Esophagus muscularis mucosa (tissue), 4 donors: ENCODE measurements at places on chromosomes 1 and 21. TPM values are rescaled to one million over a fixed set of nuclear protein-coding genes. Genes with fewer than 3 reads are reported as not detected.

Gene SLC26A9
- not detected for total RNA-seq

Gene HSD3B2
- not detected for total RNA-seq

- peak; percentile 96 for DNase-seq
Observed at GRCh38 chr1:71080739-71081696, at the start of gene ZRANB2. Gene ZRANB2, minus strand, starts transcription at chr1:71081035. Its CDS starts 40 bp downstream, at chr1:71080995.

Gene FCRL6
- not detected for total RNA-seq

GRCh38 chr1:33048426-33048825, 11.7 kb upstream of the AK2 start:
- DNase-seq = no peak

Gene GAS5
- 375 TPM for total RNA-seq

Gene OR2M3
- not detected for total RNA-seq

DNA sequence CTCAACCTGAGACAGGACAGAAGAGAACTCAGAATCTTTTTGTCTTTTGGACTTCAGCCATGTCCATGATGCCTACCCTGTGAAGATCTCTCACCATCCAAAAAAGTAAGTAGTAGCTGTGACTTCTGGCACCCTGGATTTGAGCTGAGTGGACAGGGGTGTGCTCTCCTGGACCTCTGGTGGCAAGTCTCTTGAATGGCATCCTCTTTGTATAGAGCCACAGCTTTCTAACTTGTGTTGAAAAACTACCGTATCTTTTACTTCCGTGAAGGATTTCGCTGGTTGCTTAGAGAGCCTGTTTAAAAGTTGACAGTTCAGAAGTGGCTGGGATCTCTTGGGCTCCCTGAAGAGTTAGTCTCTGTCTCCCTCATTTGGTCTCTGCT, 1.8 kb downstream of the MFN2 start:
- no peak for DNase-seq

DNA sequence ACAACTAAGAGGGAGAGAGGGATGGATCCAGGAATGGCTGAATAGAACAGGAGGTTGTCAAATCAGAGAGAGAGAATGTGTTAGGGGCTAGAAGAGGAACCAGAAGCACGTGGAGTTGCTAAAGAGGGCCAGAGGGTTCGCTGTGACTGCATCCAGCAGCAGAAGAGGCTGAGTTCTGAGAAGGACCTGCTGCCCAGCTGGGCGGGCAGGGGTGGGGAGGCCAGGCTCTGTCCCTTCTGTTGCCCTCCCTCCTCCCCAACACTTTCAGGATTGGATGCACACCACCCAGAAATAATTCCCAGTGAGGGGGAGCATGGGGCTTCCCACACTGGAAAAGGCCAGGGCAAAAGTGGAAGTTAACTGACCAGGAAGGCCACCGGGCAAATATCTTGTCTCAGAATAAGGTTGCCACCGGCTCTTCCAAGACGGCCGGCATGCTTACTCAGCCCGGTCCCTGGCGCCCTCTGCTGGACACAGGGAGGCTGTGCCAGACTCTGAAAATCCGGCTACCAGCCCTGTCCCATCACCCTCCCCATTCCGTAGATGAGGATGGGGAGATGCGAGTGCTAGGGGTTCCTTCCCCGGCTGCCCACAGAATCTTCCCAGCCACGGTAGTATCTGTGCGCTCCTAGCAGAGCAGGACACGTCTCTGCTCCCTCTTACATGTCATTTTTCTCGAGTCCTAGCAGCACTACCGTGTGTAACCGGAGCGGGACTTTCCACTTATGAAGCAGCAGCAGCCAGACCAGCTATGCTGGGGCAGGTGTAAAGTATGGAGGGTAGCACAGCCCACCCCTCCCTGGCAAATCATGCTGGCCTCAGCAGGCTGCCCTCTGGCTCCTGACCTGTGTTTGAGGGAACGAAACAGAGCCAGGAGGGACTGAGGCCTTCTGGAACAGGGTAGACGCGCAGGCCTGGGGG, 46.8 kb upstream of the A3GALT2 start:
- no peak for DNase-seq

- no peak for DNase-seq
Observed at GRCh38 chr1:227068883-227069282, 128.8 kb downstream of the COQ8A start.

DNA sequence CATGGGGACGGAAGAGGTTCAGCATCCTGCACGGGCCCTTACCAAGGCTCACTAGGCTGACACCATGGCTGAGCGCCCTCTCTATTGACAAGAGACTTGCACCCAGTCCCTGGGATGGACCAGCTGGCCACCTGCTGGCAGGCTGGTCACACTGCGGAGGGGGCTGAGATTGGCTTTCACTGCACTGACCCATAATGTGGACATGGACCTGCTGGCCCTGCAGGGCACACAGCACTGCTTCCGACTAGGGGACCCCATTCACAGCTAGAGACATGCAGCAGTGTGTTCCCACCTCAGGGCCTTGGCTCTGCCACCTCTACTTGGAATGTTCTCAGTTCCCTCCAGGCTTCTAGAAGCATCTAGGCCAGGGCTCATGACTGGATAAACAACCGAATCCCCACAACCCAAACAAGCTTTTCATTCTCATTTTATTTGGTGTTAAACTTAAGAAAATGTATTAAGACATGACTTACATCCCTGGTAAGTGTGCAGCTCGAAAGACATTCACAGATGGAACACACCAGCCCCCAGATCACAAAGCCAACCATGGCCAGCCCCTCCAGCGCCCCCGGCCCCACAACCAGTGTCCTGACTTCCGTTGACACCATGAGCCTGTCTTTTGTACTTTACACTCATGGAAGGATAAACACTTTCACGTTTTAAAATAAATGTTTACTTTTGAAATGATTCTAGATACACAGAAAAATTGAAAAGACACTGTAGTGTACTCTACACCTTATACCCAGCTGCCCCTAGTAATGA, 9.3 kb upstream of the SRARP start:
- no peak for DNase-seq

Gene MTARC1
- 4.6 TPM for total RNA-seq

Gene TMEM269
- total RNA-seq = 0.06 TPM

Gene FCER1G
- total RNA-seq = 50.2 TPM

Gene PTGER3
- 34.8 TPM for total RNA-seq

DNA sequence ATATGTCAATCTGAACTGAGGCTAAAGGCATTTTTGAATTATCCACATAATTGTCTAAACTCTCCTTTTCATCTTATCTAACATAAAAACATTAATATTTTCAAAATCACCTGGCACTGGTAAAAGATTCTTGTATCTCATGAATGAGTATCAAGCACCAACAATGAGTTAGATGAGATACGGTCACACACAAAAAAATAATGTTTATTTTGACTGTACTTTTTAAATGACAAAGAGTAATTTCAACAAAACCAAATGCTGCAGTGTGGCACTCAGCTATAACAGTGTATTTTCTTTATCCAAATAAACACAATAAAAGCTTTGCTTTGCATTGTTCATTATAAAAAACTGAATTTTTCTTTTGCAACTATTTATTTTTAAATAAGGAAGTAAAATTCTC, 59.5 kb downstream of the EIF4G3 start:
- DNase-seq = no peak

DNA sequence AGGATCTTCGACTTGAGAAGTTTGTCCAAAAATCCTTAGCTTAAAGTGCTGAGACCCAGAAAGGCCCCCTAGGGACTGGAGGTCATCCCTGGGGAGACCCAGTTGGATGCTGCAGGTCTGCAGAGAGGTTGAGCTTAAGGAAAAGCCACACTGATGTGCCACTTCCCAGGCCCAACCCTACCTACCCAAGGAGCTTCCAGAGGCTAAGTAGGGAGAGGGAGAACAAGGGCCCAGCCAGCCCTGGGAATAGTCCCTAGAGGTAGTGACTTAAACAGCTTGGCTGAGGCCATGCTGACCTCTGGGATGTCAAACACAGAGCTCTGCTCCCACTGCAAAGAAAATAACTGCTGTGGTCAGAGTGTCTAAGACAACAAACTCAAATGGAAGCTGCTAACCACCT, 693.7 kb downstream of the MATN1 start:
- peak; percentile 88 for DNase-seq

DNA sequence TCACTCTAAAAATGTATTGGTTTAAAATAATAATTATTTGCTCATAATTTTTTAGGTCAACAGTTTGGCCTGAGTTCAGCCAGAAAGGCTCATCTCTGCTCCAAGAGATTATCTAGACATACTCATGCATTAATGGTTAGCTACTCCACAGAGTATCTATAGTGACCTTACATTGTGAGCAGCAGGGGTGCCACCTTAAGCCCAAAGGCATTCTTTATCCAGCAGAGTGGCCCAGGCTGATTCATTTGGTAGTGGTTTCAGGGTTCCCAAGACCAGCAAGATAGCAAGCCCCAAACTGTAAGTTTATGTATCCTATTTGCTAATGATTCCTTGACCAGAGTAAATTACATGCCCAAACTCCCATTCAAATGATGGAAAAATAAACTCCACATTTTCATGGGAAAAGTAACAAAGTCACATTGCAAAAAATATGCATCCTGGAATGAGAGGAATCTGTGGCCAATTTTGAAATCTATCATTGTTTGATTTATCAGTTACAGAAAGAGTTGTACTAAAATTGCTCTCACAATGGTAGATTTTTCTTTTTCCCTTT, 182.6 kb upstream of the KCNK2 start:
- DNase-seq = no peak

Gene EFNA1
- 11.2 TPM for total RNA-seq

Gene C1orf105
- total RNA-seq = not detected

Gene FCRL4
- not detected for total RNA-seq

Gene SIM2
- 0.42 TPM for total RNA-seq

DNA sequence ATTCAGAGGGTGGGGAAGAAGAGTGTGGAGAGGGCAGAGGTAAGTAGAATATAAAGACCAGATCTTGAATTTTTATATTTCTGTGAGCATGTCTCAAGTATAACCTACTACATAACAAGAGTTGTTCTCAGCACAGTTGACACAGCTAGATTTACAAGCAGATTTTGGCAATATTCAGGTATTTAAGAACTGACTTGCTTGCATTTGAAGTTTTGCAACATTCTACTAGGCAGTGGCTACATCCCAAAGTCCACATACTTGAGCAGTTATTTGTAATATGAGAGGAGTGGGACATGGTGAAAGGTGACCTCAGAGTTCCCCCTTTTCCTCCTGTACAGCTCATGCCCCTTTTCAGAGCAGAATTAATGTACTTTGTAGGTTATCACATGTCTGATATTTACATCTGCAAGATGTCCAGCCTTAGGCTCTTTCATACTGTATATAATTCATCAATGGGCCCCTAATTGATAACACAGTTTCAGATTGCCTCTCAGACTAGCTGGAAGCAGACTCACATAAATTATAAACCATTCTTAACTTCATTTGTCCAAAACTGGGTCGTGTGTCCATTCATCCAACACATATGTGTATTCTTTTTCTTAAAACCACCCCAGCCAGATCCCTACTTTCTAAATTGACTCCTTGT, 136.7 kb upstream of the RAVER2 start:
- no peak for DNase-seq

Gene COL8A2
- total RNA-seq = 26.6 TPM

GRCh38 chr1:66532798-66533783, 862 bp upstream of the SGIP1 start:
- DNase-seq = no peak

Gene GJA8
- total RNA-seq = not detected

Gene CNN3
- total RNA-seq = 268 TPM

Gene SMCP
- total RNA-seq = not detected

Gene HES3
- not detected for total RNA-seq

Gene TGFBR3
- 190 TPM for total RNA-seq

Gene GPR37L1
- total RNA-seq = 0.69 TPM

GRCh38 chr1:41802532-41803501, 115.9 kb downstream of the HIVEP3 start:
- no peak for DNase-seq

Gene TPM3
- 75.6 TPM for total RNA-seq

- no peak for DNase-seq
Observed at GRCh38 chr1:227364657-227365056, 46.4 kb upstream of the CDC42BPA start.

- DNase-seq = no peak
Observed at GRCh38 chr1:35047188-35047858, 15.6 kb upstream of the ZMYM6 start.

GRCh38 chr1:201356236-201356635, 21.2 kb downstream of the TNNT2 start:
- DNase-seq = no peak

GRCh38 chr1:25017436-25018109, 87.5 kb upstream of the RUNX3 start:
- DNase-seq = no peak

Gene ASCL5
- not detected for total RNA-seq

Gene SMIM1
- 10.5 TPM for total RNA-seq

GRCh38 chr1:235601104-235601503, 48.5 kb downstream of the GNG4 start:
- no peak for DNase-seq

DNA sequence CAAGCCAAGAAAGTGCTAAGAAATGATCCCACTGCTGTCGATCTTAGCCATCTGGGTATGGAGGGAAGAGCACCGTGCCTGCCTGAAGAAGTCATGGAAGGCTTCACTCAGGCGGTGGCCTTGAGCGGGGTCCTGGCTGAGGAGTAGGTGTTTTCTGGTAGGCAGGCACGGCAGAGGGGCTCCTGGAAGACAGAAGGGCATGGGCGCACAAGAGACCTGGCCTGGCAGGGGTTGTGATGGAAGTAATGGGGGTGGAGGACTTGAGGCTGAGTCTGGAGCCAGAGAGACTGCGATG, 185.1 kb downstream of the KAZN start:
- DNase-seq = no peak

DNA sequence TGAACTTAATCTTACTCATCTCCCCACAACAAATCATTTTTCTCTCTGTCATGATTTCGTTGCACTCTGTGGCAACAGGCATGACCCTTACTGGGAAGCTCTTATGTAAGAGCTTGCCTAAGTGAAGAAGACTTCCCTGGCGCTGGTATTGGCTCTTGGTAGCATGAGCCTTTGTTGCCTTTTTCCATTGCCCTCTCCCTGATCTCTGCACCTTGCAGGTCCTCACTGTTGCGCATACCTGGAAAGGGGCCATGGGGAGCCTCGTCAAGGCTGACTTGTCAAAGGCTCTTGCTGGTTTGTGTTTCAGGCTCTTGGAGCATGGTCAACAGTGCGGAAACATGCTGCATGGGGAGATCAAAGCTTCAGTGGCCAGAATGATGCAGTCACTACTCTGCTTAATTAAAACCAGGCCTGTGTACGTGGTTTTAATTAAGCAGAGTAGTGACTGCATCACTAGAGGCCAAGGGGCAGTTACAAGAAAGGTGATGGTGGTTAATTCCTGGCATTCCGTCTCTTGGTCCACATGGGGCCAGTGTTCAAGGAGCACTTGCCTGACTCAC, 141.3 kb downstream of the SPATA46 start:
- DNase-seq = no peak

- no peak for DNase-seq
Observed at GRCh38 chr1:179310291-179310690, 16.7 kb downstream of the SOAT1 start.

GRCh38 chr21:36105327-36105842, 29.5 kb upstream of the CBR3 start:
- DNase-seq = no peak

DNA sequence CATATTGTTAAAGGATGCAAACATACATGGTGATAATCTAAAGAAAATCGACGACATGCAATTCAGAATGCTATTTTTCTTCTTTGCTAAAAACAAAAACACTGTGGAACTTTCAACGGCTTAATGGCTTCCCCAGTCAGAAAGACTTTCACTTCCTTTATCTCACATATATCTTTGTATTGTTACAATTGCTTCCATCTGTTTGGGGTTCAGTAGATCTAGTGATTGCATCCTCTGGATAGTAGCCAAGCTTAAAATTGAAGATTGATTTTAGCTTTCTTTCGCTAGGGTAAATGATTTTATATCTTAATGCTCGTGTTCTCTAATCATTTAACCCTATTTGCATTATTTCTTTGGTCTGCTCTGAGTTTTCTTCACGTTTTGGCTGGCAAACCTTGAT, 31.8 kb upstream of the ADAMTS1 start:
- DNase-seq = no peak

Gene PPM1J
- 0.42 TPM for total RNA-seq

- DNase-seq = no peak
Observed at GRCh38 chr1:117760485-117760884, 154.6 kb downstream of the TENT5C start.
